ENCODE measurements at places on chromosomes 1 and 21. TPM values are rescaled to one million over a fixed set of nuclear protein-coding genes. Genes with fewer than 3 reads are reported as not detected.

DNA sequence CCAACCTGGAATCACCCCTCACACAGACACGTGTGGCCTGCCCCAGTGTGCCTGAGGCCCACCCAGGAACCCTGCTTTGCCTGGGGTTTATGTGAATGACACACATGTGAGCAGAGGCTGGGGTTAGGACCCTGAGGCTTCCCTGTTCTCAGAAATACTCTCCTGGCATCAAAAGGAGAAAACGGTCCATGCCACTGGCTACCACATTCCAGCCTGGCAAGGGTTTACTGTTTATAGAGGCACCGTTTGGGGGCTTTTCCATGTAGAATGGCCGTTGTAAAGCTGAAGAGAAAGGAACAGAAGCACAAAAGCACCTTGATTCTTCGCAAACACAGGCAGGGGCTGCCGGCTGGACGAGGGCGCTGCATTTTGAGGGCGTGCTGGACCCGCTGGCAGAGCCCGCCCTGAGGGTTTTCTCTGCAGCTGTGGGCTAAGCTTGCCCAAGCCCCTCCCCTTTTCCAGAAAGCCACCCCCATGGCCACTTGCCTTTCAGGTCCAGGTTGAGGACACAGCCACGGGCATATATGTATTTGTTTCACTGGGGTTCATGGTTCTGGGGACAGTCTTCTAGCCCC lies 13.0 kb downstream of the TFF3 start:
- DNase-seq, result peak; percentile 63

The RPE65 gene
- total RNA-seq, result not detected

- no peak for DNase-seq
These were observed 10.6 kb downstream of the FMO1 start for GRCh38 chr1:171258943-171259342.

The TMPRSS2 gene
- total RNA-seq, result not detected

DNA sequence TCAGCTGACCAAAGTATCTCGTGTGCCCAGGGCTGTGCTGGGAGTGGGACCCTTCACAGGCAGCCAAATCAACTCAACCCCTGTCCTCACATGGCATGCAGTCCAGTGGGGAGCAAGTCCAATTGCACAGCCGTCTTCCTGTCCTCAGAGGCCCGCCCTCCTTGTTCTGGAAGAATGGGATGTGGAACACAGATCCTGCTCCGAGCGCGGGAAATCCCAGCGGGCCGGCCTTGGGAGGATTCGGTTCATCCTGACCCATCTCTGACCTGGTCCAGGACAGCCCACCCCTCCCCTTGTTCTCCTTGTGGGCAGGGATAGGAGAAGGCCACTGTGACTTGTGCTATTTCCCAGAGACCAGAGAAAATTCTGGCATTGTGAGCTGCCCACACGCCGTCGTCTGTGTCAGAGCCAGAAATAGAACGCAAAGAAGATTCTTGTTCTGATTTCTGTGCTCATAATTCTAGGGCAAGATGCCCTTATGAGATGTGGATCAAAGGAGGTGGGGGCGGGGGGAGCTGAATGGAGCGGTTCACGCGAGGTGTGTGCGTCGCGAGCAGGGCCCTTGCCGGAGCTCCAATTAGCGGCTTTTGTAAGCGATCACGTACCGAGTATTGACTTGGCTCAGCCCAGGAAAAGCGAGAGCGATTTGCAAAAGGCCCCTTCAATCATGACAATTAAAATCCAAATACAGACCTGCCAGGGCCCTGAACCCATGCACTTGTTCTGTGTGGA lies 79.2 kb downstream of the AJAP1 start:
- DNase-seq, result no peak

- no peak for DNase-seq
These were observed 27.9 kb downstream of the ZBED6 start for GRCh38 chr1:203823306-203823705.

The COL24A1 gene
- 2.2 TPM for total RNA-seq

DNA sequence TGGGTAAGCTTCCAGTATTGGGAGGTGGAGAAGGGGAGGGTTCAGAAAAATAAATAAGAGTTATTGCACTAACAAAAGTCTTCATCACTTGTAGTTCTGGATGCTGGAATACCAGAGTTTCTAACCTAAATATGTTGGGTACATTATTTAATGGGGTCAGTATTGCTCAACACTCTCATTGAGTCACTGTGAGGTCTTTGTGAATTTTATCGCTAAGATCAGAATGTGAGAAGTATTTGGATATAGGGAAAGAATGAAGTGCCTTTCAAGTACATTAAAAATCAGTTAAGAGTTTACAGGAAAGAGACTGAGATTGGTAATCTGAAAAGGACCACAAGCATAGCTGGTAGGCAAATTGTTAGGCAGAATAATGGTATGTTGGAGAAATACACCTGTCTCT lies 8.8 kb downstream of the SNRPE start:
- no peak for DNase-seq

GRCh38 chr1:54342288-54342687 lies 63.9 kb downstream of the SSBP3 start:
- DNase-seq, result no peak

The RHD gene
- not detected for total RNA-seq

DNA sequence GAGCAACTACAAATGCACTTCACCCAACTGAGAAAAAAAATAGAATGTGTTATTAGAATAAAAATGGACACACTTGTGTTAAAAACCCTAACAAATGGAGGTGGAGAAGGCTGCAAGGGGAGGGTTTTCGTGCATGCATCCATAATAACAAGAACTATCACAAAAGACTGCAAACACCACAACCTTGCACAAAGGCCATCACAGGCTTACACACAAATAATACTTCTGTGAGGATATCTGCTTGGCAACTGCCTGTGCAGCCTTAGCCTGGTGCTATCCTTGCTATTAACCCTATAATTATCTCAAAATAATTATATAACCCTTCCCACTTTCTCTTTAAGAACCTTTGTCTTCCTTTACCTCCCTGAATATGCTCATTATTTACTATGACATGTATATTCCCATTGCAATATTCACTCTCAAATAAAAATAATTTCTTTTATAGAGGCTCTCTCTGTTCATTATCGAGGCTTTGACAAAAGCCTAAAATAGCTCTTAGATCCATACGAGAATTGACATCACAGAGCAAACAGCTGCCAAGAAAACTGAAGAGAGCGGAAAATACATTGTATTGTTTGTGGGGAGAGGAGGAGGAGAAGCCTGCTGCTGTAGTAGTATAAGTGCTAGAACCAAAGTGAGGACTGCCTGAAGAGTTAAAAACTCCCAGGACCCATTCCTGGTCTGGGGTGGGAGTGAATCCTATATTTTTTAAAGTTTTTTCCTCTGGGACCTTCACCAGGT lies 1768.7 kb downstream of the BRINP3 start:
- no peak for DNase-seq

DNA sequence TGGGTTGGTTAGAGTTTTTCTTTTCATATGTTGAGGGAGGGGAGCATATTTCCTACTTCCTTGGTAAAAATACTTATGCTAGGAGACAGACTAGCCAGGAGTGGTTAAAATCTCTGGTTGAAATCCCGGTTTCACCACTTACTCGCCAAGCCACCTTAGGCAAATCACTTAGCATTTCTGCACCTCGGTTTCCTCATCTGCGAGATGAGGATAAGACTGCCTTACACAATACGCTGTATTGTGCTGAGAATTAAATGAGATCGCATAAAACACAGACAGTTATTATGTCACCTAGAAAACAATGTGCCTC lies 1.4 kb downstream of the IFFO2 start:
- DNase-seq, result no peak

The CD84 gene
- total RNA-seq, result 10.8 TPM

The AIRE gene
- 0.19 TPM for total RNA-seq

GRCh38 chr1:243343970-243344937 lies 88.4 kb downstream of the SDCCAG8 start:
- DNase-seq, result no peak
